ENCODE measurements at places on chromosomes 16 and 17.

DNA sequence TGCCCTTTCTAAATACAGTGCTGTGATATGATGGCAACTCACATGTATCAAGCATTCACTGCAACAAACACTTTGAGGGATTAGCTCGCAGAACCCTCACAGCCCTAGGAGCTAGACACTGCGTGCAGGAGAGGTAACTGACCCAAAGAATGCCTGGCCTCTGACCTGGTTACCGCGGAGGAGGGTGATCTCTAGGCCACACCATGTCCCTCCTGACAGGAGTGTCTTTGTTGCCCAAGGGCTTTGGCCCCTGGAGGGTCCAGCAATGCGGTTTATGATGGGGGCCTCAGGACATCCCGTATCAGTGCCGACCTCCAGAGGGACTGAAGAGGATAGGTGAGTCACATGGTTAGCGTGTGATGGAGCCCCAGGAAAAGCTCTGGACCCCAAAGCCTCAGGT is 130.6 kb downstream of the MGAT5B start:
- no peak for DNase-seq

DNA sequence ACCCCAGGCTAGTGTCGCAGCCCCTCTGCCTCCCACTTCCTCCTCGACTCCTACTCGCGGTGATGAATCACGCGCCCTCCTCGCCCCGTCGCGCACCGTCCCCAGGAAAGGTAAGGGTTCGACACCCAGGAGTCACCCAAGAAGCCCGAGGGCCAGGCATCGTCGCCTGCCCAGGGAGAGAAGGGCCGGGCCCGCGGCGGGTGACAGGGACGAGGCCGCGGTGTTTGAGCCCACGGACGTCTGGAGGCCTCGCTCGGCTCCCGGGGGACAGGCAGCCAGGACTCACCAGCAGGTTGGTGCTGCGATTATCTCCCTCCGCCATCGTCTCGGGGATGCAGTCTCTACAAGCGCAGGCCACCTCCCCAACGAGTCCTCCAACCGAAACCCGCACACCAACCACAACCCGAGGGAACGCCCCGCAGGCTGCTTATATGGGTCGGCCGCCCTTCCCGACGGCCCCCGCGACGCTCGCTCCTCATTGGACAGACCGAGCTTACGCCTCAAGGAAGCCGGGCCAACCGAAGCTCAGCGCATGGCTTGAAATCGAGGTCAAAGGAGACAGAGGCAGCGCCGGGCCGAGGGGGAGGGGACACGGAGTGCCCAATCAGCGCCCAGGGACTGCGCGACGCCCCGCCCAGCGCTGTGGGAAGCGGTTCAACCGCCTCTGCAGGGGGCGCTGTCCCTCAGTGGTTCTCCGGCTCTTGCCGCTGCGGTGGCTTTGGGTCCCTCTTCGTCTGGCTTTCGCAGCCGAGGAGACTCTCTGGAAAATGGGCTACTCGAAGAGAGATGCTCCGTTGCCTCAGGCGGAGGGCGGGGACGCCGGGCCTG is at the start of gene ARL6IP1:
TSS of gene ARL6IP1 (minus strand) at position 405 of the 828 bp plus-strand sequence. CDS start at position 322, 83 bp downstream.
- DNase-seq = peak; percentile 100

DNA sequence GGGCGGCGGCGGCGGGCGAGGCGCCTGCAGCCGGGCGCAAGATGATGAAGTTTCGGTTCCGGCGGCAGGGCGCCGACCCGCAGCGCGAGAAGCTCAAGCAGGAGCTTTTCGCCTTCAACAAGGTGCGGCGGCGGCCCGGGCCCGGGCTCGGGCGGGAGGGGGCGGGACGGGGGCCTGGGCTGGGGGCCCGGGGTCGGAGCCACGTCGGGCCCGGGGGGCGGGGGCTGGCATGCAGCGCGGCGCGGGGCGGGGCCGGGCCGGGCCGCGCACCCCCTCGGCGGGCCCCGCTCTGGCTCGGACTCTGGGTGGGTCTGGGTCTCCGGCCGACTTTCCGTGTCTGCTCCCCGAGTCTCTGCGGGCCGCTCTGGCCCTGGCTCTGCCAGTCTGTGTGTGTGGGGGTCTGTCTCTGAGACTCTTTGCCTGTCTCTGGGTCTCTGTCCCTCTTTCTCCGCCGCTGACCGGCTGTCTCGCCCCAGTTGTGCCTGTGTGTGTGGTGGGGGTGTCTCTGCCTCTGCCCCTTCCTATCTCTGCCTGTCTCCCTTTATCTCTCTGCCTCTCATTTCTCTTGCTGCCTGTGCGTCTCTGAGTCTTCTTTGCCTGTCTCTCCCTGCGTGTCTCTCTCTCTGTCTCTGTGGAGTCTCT is 328 bp downstream of the LLGL1 start:
- DNase-seq = peak; percentile 16

- DNase-seq = peak; percentile 52
Measured at GRCh38 chr17:59627770-59628171, 8.1 kb downstream of the CLTC start.

DNA sequence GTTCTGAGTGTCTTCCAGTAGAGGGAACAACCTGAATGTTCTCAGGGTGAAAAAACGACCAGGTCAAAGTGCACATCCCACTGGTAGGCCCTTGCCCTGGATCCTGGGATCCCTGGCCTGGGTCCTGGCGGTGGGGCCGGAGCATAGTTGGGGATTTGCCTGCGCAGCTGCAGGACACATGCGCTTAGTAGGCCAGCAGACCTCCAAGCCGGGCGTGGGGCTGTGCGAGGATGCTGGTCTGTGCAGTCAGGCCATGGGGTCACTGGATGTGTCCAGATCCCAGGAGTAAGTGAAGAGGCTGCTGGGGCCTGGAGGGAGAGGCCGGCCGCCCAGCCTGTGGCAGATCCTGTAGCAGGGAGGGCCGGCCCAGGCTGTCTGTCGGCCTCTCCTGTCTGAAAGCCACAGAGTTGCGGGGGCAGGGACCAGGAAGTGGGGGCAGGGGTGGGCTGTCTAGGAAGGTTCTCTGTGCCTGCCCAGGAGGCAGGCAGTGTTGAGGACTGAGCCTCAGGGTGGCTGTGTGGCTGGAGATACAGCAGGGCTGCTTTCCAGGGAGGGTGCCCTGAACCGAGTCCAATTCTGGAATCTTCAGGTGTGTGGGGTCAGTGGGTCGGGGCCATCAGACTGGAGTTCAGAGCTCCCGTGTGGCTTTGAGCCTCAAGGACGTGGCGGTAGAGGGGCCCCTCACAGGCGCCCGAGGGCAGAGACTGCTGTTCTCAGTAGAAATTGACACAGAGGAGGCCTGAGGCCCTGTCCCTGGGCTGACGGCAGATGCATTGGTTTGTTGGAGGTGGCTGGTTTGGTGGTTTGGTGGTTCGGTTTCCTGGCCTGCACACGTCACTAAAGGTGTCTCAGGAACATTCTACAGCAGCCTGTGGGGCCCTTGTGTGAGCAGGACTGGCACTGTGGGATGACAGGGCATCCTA is 17.2 kb upstream of the NUDT16L1 start:
- peak; percentile 84 for DNase-seq

DNA sequence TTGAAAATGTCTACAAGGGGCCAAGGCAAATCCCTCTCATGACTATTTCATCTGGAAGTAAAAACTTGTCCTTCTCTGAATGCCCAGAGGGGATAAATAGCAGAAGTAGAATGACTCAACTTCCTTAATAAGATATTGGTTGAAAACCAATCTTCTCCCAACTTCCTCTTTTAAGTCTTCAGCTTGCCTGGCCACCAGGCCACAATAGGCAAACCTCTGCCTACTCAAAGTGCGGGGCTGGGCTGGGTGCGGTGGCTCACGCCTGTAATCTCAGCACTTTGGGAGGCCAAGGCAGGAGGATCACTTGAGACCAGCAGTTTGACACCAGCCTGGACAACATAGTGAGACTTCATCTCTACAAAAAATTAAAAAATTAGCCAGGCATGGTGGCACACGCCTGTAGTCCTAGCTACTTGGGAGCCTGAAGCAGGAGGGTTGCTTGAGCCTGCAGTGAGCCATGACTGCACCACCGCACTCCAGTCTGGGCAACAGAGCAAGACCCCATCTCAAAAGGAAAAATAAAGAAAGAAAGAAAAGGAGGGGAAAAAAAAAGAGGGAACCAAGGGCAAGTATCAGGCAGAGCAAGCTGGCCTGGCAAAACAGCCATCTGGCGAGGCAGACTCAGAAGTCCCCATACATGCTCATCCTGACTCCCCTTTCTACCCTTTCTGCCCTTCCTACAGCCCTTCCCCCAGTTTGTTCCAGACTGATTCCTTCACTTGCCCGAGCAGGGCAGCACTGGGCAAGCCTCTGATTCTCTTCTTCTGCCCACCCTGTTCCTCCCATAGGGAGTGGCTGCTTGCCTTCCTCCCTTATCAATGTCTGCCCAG is 20.6 kb downstream of the MAP3K14 start:
- peak; percentile 49 for DNase-seq

DNA sequence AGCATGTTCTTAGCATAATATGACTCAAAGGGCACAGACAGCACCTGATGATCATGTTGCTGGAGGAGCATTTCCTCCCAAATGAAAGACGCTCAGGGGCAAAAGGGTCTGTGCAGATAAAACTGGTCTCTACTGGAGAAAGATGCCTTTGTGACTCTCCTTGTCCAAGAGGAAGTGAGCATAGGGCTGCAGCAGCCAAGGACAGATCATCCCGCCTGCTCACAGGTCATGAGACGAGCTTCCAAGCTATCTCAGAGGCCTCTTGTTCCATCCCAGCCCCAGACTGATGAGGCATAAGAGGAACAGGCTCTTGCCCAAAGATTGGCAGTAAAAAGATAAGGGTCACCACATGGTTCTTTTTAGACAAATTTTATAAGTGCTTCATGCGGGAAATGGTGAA is 141.8 kb downstream of the KATNIP start:
- DNase-seq = no peak

- no peak for DNase-seq
Measured at GRCh38 chr17:10549096-10549842, at the start of gene MYH2. Gene MYH2, minus strand, starts transcription at chr17:10549658. Its CDS starts 1,738 bp downstream, at chr17:10547920.

- no peak for DNase-seq
Measured at GRCh38 chr17:77329741-77330531, 189.2 kb downstream of the SEC14L1 start.

DNA sequence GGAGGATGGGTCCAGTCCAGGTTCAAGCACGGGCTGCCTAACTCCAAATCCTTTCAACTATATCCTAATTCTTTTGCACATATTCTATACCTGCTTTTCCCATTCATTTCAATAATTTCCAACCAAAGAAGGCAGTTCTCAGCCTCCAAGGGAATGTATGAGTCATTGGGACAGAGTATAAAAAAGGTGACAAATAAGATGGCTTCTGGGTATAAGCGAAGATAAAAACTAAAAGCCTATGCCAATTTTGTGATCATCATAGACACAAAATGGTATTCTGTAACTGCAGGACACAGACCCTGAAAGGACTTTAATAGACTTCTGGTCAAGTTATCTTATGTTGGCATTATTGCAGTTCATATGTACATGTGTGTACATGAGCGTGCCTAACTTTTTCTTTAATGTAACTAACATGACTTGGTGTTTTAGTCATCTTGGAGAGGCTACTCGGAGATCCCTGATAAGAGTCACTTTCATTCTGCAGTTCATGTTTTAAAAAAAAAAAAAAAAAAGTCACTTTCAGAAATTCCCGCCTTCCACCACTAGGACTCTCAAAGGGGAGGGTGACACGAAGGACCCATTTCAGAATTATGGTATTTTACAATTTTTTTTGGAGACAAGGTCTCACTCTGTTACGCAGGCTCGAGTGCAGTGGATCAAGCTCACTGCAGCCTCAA is 17.3 kb downstream of the COG1 start:
- DNase-seq = no peak

DNA sequence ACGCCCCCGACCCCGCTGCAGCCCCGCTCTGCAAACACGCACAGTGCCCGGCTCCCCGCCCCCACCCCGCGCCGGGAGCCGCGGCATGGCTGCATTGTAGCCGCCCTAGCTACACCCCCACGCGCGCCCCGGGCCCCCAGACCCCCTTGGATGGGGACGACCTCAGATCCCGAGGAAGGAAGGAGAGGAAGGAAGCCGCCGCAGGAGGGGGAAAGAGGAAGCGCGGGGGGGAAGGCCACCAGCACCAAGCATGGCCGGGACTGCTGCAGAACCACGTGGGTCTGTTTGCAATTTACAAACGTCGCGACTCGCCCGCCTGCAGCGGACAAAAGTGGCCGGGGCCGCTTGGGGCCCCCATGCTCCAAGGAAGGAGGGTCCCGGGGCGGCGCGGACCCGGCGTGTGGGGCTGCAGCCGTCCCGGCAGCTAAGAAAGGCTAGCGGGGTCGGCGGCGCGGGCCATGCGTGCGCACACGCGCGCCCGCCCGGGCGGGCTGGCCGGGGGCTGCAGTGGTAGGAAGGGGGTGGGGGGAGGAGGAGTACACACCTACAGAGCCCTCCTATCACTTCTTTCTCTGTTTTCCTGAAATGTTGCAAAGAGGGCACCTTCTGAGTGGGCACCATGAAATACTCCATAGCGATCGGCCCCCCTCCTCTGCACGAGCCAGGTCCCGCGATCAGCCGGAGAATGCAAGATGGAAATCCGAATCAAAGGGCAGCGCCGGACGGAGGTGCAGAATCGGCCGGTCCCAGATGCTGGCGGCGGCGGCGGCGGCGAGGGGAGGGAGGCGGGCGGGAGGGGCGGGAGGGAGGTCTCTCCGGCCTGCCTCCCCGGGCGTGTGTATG is 488 bp downstream of the TFAP4 start:
- DNase-seq = no peak

DNA sequence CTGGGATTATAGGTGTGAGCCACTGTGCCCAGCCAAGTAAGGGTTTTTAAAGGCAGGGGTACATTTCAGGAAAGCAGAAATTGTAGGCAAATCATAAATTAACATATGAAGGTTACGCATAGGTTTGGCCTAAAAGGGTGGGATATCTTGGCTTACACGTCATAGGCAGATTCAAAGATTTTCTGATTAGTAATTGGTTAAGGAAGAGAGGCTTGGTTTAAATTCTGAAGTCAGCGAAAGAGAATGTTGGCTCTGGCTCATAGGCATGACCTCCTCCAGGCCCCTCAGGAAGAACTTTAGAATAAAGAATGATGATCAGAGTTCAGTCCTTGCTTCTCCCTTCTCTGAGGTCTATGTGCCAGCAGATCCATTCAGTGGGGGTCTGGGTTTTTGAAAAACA is 124.8 kb upstream of the RBBP6 start:
- no peak for DNase-seq

DNA sequence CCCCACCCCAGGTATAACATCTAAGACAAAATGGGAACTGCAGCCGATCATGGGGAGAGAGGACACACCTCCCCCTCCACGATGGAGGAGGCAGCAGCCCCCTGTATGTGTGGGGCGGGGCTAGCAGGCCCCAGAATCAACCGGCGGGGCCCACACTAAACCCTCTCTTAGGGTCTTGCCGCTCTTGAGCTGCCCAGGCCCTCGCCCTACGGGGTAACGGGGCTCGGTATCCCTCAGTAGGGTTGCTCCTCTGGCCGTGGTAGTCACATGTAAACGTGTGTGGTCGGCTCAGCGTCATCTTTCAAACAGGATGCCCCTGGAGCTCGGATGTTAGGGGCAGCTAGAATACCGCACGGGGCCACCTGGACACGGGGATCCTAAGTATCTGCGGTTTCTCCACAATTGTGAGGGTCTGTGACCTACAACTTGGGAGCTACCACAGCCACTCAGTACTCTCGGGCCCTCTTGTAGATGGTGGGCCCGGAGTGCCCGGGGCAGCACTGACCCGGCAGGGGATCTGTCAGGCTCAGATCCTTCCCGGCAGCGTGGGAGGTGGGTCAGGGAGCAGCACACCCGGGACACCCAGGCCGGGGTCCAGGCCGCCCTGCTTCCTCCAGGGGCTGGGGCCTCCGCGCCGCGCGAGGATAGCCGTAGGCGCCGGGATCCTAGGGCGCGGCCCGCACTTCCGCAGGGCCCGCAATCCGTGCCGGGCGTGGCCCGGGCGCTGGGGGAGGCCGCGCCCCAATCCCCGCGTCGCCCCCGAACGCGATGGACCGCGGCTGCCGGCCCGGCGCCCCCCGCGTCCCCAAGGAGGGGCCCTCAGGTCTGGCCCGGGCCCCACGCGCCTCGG is 781 bp downstream of the ARHGDIA start:
- peak; percentile 59 for DNase-seq

All from activated CD4-positive, alpha-beta T cell treated with anti-CD3 and anti-CD28 coated beads, Interleukin-10, Interleukin-2, amounts not matched to agents 100 ng/mL and 50 ng/mL, durations not matched to agents 16 hours and 8 hours (primary cell).